ENCODE measurements at places on chromosomes 5 and 9.

GRCh38 chr5:98110282-98110691 is 663.2 kb upstream of the RGMB start:
- no peak for DNase-seq

DNA sequence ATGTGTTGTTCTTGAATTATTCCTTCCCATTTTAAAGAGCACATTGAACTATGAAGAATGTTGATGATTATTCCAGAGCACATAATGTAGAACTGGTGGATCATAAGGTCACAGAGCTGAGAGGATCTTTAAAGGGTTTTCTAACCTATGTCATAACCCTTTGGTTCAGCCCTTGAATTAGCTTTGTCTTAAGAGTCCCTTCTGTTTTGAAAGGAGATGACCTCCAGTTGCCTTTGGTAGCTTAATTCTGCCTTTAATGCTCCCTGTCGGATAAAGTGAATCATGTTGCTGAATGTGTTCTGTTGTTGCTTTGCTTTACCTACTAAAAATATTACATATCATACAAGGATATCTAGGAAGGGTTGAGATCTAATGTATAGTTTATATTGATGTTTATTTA is 99.1 kb upstream of the PRRC1 start:
- DNase-seq, result no peak

GRCh38 chr9:122822938-122823337 is 5.5 kb downstream of the PDCL start:
- DNase-seq, result no peak

GRCh38 chr5:50501491-50502228 is 60.6 kb upstream of the EMB start:
- DNase-seq, result no peak

- no peak for DNase-seq
These were observed 168.7 kb downstream of the TTC39B start for GRCh38 chr9:15138357-15138686.

GRCh38 chr9:22722492-22722891 is 275.9 kb downstream of the DMRTA1 start:
- no peak for DNase-seq

- DNase-seq, result no peak
These were observed 26.8 kb upstream of the ELOVL7 start for GRCh38 chr5:60870857-60871256.

GRCh38 chr5:38541174-38541725 is 15.2 kb downstream of the LIFR start:
- no peak for DNase-seq

DNA sequence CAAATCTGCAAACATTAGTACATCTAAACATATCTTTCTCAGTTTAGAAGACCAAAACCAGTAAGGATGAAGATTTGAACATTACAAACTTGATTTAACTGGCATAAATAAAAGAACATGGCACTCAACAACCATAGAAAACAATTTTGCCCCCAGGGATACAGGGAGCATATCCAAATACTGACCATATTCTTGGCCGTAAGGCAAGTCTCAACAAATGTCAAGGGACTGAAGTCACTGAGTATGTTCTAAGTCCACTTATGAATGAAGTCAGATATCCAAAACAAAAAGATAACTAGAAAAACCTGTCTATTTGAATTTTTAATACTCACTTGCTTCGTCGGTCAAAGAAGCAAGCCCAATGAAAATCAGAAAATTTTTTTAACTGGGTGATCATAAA is 14.1 kb downstream of the FEM1C start:
- DNase-seq, result no peak

DNA sequence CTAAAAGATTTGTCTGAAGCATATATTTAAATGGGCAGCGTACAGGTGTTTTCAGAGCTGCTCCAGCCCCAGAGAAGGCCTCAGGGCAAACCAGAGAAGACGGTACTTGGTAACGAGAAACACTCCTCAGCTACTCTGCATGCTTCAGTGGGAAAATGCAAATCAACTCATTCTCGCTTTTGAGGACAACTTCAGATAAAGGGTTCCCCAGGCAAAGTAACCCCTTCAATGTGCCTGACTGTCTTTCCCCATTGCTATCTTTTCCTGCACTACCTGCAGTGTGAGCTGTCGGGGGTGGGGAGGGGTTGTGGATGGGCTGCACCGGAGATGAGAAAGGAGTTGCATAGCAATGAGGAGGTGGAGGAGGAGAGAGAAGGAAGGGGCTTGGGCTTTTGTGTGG is 339.7 kb upstream of the CLINT1 start:
- no peak for DNase-seq

DNA sequence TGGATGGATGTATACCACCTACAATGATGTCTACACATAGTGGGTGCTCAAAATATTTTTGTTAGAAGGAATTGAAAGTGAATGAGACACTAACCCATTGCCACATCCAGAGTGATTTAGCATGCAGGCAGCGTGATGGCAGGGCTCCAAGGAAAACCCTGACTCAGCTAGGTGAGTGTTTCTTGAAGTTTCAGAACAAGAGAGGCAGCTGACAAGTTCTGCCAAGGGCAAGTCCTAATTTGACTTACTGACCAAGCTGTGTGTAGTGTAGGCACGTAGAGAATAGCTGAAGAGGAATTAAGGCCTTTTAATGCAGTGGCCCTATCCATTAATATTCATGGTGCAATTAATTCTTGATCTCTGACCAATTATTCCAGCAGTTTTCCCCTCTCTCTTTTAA is 107.8 kb upstream of the ATP10B start:
- DNase-seq, result no peak

DNA sequence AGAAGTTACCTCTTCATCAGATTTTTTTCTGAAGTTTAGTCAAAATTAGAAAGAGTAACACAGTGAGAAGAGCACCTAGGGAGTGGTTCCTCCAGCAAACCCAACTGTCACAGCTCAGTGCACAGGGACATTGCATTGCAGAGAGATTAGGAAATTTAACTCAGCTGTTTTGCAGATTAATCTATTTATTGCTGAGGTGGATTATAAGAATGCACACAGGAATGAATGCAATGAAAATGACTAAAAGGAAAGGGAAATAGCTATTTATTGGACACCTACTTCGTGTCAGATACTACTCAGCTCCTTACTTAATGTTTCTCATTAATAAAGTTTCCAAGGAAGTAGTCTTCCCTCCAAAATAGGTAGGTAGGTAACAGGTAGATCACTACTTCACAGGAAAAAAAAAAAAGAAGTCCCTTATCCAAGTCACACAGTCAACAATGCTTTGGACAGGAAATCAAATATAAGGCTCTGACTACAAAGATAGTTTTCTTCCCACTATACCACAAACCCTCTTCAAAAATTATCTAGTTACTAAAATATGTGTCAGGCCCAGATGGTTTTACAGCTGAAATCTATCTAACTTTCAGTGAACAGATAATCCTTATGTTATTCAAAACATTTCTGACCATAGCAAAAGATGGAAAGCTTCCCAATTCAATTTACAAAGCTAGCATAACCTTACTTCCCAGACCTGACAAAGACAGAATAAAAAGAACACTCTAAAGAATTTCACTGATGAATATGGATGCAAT is 442.2 kb upstream of the MPDZ start:
- DNase-seq, result no peak

DNA sequence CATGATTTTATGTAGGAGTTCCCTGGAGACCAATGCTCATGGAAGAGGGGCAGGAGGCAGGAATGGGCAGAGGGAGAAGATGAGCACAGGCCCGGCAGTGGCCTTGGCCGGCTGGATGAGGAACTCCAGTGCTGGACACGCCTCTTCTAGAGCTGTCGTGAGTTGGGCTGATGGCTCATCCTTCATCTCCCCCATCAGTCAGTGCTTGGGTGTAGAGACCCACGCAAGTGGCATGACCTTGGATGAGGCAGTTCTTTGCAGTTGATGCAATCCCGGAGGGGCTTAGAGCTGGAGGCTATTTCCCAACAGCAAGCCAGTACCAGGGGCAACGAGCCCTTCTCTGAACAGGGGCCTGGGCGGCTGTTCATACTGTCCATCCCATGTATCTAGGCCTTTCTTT is 25.5 kb upstream of the ARAP3 start:
- DNase-seq, result no peak

DNA sequence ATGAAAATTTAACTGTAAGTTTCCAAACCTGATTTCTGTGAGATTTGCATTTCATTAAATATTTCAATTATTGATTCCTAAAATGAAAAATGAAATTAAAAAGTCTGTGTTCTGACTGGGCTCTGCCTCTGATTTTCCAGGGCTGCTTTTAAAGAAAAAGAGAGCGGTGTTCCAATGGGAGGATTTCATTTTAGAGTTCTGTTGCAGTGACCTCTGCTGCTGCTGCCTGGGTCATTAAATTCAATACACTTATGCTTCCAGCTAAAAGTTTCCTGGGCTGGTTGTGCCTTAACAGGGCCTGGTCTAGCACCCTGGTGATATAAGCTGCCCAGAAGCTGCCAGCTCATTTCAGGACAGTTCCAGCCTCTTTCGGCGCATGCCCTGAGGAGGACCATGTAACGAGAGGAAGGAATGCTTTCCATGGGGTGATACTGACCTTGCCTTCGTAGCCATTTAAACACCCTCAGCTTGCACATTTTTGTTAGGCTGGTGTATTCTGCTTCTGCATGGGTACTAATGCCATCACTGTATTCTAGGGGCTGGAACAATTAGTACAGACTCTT is 93.3 kb downstream of the TMEM174 start:
- DNase-seq, result no peak

DNA sequence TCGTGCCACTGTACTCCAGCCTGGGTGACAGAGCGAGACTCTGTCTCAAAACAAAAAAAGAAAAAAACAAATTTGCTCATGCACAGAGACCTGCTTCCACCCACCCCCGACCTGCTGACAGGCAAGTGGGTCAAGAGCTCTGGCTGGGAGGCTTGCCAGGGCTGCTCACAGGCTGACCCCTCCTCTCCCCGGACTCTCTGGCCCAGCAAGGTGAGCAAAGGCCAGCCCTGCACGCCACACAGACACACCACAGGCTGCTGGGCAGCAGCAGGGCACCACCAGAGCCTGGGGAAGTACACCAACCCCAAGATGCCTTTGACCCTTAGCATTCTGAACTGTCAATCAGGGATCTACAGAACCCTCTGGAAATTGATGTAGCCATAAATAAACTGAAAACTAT is 29.2 kb downstream of the NSUN2 start:
- no peak for DNase-seq

GRCh38 chr5:106661866-106662265 is 1008.9 kb downstream of the EFNA5 start:
- no peak for DNase-seq

DNA sequence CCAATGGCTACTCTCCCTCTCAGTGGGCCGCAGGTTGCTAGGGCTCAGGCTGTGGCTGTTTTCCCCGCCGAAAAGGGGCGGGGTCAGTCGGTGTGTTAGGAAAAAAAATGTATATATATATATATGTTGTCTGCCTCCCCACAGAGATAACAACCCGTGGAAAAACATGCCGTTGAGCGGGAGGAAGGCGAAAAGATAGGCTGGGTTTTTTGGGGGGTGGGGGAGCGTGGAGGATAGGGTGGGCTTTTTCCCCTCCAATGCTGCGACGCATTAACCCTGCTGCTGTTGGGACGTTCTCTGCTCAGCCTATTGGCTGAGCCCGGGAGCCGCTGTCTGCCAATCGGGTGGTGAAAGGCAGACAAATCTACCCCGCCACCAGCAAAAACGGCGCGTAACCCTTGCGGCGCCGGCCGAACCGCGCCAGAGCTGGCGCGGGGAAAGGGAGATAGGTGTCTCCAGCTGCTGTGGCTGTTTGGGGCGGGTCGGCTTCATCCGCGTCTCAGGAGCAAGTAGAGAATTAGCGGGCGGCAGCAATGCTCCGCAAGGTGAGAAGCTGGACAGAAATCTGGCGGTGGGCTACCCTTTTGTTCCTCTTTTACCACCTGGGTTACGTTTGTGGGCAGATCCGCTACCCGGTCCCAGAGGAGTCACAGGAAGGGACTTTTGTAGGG is at the start of gene PCDHGC4:
TSS of gene PCDHGC4 (plus strand) at position 390 of the 671 bp plus-strand sequence. CDS start at position 534, 144 bp downstream.
- no peak for DNase-seq

DNA sequence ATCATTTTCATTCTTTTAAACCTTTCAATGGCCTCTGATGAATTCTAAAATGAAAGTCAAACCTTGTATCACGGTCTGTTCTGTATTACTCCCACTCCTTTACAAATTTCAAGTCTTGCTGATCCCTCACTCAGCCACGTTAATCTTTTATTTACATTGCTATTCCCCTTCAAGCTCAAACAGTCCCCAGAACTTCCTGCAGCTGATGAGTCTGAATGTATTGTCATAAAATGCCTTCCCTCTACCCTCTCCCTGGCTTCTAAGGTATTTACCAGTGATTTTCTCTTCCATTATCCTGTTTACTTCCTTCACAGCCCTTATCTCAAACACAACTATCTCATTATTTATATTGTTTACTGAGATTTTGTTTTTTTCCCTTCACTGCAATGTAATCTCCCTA is 562.3 kb upstream of the C9orf72 start:
- no peak for DNase-seq

GRCh38 chr5:132283423-132284043 is 10.7 kb upstream of the SLC22A4 start:
- no peak for DNase-seq

DNA sequence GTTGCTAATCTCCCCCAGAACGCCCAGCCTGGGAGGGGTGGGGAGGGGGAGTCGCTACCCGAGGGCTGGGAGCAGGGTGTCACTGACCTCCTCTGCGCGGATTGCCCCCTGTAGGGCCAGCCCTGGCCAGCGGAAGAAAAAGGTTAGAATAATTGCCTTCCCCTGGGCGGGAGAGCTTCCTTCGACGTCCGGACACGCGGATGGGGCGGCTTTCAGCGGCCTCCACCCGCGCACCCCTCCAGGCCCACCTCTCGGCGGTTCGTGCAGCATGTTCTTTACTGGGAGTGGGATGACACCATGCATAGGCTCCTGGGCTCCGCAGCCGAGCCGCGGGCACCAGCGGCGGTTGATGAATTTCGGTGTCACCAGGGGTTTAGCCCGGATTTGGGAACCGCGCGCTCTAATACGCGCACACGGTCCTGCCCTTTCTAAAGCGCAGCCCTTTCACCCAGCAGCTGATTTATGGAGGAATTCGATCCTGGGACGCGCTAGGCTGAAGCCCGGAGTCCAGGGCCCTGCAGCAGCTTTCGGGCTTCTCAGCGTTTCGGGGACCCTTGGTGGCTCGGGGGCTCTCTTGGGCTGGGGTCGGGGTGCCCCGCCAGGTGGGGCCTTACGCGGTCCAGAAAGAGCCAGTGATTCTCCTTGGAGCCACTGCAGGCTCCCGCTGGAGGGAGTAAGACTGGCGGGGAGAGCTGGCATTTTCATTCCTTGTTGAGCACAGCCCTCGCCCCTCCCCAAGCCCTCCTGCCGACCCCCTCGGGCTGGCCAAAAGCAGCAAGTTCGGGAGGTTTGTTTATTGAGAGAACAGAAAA is 10.1 kb downstream of the LMX1B start:
- no peak for DNase-seq

GRCh38 chr5:64670277-64670676 is 20.0 kb upstream of the SHISAL2B start:
- DNase-seq, result no peak

DNA sequence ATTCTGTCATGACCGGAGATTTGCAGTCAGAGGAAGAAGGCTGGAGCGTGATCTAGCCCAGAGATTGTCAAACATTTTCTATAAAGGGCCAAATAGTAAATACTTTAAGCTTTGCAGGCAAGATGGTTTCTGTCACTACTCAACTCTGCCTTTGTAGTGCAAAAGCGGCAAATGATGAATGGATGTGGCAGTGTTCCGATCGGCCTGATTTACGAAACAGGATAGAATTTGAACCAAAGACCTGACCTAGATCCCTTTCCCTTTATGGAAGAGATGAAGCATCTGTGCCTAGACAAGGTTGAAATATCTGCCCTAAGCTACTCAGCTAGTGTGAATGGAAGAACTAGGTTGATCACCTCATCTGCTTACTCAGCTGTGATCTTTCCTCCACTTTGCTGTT is 209.5 kb downstream of the YTHDC2 start:
- DNase-seq, result no peak
